PC-3 (cell line): ENCODE measurements at places on chromosomes 11 and 22. TPM values are rescaled to one million over a fixed set of nuclear protein-coding genes. Genes with fewer than 3 reads are reported as not detected.
A peak's percentile ranks its signal among the peaks of the same experiment; 100 is the strongest.

Gene CYB561A3
- total RNA-seq, result 51.2 and 58.2 TPM in 2 replicates

Gene PTPRCAP
- 0.15 and 0.29 TPM in 2 replicates for total RNA-seq

Gene LRRC74B
- not detected in 2 replicates for total RNA-seq

Gene OR8D4
- not detected in 2 replicates for total RNA-seq

Gene TIGD3
- 1.3 and 1.6 TPM in 2 replicates for total RNA-seq

DNA sequence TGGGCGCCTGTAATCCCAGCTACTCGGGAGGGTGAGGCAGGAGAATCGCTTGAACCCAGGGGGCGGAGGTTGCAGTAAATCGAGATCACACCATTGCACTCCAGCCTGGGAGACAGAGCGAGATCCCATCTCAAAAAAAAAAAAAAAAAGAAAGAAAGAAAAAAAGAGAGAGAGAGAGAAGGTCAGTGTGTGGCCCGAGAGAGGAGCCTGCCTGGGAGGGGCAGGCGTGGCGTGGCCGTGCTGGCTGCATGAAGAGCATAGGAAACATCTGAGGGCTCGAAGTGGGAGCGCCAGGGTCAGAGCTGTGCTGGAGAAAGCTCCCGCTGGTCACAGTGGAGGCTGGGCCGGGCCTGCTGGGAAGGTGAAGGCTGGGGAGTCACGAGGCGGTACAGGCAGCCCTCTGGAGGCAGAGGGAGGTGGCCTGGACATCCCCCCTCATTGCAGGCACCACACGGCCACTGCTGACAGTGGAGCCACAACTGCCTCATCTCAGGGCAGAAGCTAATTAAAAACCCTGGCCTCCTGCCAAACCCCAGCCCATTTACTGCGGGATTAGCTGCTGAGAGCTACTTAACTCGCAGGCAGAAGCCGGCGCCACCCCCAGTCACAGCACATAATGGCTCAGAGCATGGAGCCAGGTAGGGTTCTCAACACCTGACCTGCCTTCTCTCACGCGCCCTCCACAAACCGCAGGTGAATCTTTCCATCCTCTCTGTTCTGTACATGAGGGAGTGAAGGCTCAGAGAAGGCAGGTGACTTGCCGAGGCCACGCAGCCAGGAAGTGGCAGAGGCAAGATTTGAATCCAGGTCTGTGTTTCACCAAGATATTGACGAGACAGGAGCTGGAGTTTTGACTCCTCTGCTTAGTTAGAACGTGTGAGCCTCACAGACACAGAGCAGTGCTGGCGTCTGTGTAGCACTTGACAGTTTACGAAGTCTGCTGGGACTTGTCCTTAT lies 32.6 kb downstream of the NFAM1 start:
- H3K27me3 ChIP-seq, result no peaks in the 10 kb centered on the region
- DNase-seq, result no peak
- H3K27ac ChIP-seq, result no peak overlapping the region
- H3K4me3 ChIP-seq, result no peak overlapping the region
- H3K36me3 ChIP-seq, result no peaks in the 10 kb centered on the region

GRCh38 chr11:99537681-99538080 lies 516.9 kb downstream of the CNTN5 start:
- no peak overlapping the region for H3K27ac ChIP-seq
- no peak for DNase-seq
- H3K4me3 ChIP-seq, result no peak overlapping the region

DNA sequence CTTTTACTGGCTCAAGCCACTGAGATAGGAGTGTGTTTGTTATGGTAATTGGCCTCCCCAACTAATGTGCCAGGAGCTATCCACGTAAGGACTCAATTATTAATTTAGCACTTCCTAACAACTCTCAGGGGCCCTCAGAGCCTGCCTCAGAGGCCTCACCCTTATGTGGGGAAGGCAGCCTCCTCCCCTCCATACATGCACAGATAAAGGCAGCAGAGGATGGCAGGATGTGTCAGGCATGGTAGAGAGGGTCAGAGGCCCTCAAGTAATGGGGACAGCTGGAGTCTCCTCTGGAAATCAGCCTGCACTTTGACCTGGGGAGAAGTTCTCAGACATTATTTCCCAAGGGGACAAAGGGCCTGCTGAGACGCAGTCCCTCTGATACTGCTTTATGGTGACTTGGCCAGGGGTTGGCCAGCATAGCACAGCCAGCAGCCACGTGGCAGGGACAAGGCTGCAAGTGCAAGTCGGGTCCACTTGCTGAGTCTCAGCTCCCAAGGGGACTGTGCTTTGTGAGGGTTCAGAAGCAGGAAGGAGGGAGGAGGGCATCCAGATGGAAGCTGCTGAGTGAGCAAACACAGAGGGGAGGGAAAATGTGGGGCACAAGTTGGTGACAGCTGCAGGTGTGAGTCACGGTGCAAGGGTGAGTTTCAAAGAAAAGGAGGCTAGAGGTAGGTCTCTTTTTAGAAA lies 17.0 kb downstream of the MOGAT2 start:
- no peak overlapping the region for H3K4me3 ChIP-seq
- DNase-seq, result peak; percentile 46
- H3K4me1 ChIP-seq, result peaks cover 7% of the 10 kb centered on the region; the same call in 1 of the 2 replicates
- H3K36me3 ChIP-seq, result no peaks in the 10 kb centered on the region

DNA sequence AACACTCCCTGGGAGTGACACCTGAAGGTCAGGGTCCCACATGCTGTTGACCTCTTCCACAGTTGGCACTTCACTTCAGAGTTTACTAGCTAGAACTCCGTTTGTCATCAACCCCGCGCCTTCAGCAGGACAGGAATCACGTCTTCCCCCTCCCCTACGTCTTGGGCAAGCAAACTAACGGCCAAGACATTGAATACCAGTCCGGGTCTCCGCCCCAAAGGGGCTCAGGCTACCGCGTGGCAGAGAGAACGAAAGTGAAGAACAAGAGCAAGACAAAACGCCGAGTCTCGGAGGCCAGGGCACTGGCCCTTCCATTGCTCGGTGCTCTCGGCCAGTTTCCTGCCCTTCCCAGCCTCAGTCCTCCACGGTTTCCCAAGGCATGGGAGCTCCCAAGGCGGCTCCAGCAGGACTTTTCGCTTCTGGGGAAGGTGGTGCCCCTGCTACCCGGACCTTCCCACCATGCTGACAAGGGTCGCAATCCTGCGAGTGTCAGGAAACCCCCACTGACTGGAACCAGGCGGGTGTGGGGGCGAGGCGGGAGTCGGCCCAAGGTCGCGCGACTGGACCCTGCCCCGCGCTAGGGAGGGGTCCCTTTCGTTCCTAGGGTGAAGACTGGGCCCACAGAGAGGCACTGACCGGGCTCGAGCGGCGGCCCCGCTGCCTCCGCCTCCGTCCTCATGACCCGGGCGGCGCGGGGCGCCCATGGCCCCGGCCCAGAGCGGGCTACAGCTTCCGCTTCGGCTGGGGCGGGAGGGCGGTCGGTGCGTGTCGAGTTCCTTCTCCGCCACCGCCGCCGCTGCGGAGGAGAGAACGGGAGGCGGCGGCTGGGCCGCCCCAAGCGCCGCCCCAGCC lies at the start of gene GUCD1:
GUCD1 (minus strand) TSS at position 826 of the 852 bp plus-strand sequence; CDS start at position 679, 147 bp downstream.
- peaks cover 17% of the 10 kb centered on the region for H3K4me1 ChIP-seq
- H3K27ac ChIP-seq, result peak within 1 kb of the TSS; percentile 85
- H3K4me3 ChIP-seq, result peak within 1 kb of the TSS; percentile 88
- no peaks in the 10 kb centered on the region for H3K27me3 ChIP-seq
- peaks cover 23% of the 10 kb centered on the region for H3K36me3 ChIP-seq

- no peak overlapping the region for H3K27ac ChIP-seq
- no peaks in the 10 kb centered on the region for H3K27me3 ChIP-seq
- no peak for DNase-seq
- peaks cover 27% of the 10 kb centered on the region for H3K36me3 ChIP-seq
- 0 out of 2 replicates have a peak overlapping the region, but pooled peaks have one; percentile 83 for H3K4me3 ChIP-seq
- H3K4me1 ChIP-seq, result peaks cover 16% of the 10 kb centered on the region
Measured at GRCh38 chr22:29607426-29607825, 4.0 kb downstream of the NF2 start.

DNA sequence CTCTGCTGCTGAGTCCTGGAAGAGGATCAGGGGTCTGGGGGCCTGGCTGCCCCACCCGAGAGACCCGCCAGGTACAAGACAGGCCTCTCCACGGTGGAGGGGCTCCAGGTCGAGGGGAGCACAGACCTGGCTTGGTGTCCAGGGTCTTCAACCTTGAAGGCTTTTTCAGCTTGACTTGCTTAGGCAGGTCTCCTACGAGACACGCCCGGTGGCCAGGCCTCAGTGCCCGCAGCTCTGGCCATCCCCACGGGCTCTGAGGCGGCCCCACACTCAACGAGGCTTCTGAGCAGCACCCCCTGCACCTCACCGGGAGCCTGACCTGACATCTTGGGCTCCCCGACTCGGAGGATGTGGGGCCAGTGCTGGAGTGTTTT lies 6.6 kb upstream of the PLXNB2 start:
- H3K27me3 ChIP-seq, result no peaks in the 10 kb centered on the region
- DNase-seq, result no peak
- no peaks in the 10 kb centered on the region for H3K4me1 ChIP-seq
- H3K4me3 ChIP-seq, result no peak overlapping the region
- no peaks in the 10 kb centered on the region for H3K36me3 ChIP-seq
- no peak overlapping the region for H3K27ac ChIP-seq

DNA sequence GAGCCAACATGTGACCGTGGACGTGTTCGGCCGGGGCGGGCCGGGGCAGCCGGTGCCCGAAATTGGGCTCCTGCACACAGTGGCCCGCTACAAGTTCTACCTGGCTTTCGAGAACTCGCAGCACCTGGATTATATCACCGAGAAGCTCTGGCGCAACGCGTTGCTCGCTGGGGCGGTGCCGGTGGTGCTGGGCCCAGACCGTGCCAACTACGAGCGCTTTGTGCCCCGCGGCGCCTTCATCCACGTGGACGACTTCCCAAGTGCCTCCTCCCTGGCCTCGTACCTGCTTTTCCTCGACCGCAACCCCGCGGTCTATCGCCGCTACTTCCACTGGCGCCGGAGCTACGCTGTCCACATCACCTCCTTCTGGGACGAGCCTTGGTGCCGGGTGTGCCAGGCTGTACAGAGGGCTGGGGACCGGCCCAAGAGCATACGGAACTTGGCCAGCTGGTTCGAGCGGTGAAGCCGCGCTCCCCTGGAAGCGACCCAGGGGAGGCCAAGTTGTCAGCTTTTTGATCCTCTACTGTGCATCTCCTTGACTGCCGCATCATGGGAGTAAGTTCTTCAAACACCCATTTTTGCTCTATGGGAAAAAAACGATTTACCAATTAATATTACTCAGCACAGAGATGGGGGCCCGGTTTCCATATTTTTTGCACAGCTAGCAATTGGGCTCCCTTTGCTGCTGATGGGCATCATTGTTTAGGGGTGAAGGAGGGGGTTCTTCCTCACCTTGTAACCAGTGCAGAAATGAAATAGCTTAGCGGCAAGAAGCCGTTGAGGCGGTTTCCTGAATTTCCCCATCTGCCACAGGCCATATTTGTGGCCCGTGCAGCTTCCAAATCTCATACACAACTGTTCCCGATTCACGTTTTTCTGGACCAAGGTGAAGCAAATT lies 1.8 kb downstream of the FUT4 start:
- H3K4me3 ChIP-seq, result peak overlapping the region; percentile 67
- DNase-seq, result no peak
- peaks cover 38% of the 10 kb centered on the region for H3K4me1 ChIP-seq
